ENCODE measurements at places on chromosomes 1 and 21.

GRCh38 chr21:31887391-31887841, 14.6 kb downstream of the HUNK start:
- DNase-seq: no peak

DNA sequence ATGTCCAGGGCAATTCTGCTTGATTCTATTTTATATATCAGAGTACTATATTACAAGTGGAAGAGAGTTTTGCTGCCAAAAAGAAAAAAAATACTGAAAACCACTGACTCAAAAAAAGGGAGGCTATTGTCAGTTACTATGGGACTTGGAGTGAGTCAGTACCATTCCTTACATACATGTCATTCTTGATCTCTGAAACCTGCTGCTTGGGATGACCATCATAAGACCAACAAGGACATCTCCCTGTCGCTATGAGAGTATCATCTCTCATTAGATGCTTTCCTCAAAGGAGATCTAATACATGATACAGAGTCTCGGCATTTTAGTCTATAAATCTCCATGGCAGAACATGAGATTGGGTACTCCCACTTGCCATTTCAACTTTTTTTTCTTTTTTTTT, 11.8 kb upstream of the INPP5B start:
- DNase-seq: no peak

- DNase-seq: peak; percentile 50
These were observed 1.1 kb upstream of the RCAN3 start for GRCh38 chr1:24501371-24502064.

- DNase-seq: peak; percentile 26
These were observed 97.4 kb upstream of the KCNJ15 start for GRCh38 chr21:38159355-38159754.

DNA sequence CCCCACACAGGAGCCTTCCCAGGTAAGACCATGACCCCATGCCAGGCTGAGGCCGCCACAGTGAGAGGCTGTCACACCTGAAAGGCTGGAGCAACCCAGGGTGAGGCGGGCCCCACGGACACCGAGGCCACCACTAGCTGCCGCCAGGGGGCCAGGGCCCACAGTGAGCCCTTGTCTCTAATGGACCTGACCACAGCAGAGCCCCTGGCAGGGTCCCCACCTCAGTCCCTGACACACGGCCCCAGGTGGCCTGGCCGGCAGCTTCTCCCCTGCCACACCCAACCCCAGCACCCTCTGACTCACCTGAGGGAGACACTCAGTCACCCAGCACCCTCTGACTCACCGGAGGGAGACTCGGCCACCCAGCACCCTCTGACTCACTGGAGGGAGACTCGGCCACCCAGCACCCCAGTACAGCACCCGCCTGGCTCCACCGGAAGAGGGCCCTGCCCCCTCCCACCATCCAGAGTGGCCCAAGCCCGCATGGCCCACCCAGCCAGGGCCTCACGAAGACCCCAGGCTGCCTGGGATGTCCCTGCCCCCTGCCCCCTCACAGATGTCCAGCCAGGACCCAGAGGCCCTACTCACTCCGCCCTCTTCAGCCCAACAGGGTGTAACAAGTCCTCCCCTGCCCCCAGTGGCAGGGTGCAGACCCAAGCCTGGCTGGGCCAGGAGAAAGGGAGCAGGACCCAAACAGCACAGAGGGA, 4.4 kb downstream of the DVL1 start:
- peak; percentile 23 for DNase-seq

GRCh38 chr1:66350001-66350547, 183.9 kb upstream of the SGIP1 start:
- peak; percentile 77 for DNase-seq

- no peak for DNase-seq
These were observed 16.0 kb downstream of the YBX1 start for GRCh38 chr1:42698081-42698813.

Data from CD4-positive, alpha-beta T cell treated with Interleukin-1 beta for 1 hour (primary cell).